ENCODE measurements at places on chromosomes 16 and 17.

- no peak for DNase-seq
Observed at GRCh38 chr16:57024894-57025680, 35.7 kb downstream of the NLRC5 start.

DNA sequence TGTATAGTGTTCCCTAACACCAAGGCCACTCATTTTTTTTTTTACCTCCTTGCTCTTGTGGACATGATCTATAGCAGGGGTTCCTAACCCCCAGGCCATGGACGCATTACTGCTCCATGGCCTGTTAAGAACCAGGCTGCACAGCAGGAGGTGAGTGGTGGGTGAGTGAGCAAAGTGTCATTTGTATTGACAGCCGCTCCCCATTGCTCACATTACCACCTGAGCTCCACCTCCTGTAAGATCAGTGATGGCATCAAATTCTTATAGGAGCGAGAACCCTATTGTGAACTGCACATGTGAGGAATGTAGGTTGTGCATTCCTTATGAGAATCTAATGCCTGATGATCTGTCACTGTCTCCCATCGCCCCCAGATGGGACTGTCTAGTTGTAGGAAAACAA, 342.0 kb downstream of the SOX9 start:
- no peak for DNase-seq

- no peak for DNase-seq
Observed at GRCh38 chr16:19804538-19805323, 79.9 kb downstream of the GPRC5B start.

DNA sequence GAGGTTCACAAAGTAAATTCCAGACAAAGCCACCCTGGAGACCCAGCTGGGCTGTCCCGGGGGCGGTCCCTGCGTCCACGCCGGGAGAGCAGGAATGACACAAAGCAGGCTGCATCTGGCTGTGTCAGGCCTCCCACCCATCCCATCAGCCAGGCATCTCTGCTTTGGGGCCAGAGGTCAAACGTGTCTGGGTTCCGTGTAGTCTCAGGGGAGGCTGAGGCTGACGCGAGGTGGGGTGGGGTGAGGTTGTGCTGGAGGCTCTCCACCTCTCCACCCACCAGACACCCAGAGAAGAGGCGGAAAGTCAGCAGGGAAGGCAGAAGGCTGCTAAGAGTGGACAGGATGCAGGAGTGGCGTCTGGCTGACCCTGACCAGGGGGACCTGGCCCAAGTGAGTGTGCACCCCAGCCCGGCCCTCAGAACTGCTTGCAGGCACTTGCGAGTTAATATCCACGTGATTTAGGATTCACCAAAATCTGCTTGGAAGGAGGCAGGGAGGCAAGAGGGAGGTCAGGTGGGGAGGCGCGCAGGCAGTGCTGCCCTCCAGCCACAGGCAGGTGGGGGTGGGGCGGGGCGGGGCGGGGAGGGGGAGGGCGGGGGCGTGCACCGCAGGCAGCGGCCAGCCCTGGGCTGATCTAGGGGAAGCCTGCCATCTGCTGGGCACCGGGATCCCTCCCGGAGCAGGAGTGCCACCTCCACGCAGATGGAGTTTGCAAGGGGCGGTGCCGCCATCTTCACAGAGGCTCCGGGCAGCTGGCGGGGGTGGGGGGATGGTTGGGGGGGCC, 44.3 kb downstream of the TBC1D16 start:
- DNase-seq: peak; percentile 62

- DNase-seq: peak; percentile 40
Observed at GRCh38 chr17:21119247-21119918, 7.4 kb upstream of the DHRS7B start.

DNA sequence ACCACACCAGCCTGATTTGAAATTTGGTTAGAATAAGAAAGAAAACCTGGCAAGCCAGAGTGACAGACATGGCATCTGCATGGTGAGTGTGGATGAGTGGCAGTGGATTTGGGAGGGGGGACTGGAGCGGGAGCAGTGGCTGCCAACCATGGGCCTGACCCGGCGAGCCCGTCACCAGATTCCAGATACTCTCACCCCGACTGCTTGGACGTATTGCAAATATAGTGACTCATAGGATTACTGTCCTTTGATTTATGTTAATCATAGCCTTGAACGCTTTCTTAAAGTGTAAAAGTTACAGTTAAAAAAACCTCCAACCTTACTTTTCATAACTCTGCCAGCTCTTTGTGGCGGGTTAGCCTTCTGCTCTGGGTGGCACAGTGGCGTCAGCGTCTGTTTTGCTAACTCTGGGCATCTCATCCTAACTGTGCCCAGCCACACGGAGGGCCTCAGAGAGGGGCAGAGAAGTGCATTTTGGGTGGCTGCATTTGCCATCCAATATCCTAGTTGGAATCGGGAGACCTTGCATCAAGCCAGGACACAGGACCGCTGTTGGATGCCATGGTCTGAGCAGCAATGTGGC, 26.8 kb upstream of the FOXK2 start:
- DNase-seq: no peak

- peak; percentile 12 for DNase-seq
Observed at GRCh38 chr17:59513934-59514841, 51.2 kb upstream of the DHX40 start.

- no peak for DNase-seq
Observed at GRCh38 chr17:65185062-65185461, 47.9 kb downstream of the RGS9 start.

GRCh38 chr17:78359321-78359996, 418 bp downstream of the SOCS3 start:
- DNase-seq: peak; percentile 37

- DNase-seq: no peak
Observed at GRCh38 chr17:27496005-27496404, 39.8 kb downstream of the KSR1 start.

DNA sequence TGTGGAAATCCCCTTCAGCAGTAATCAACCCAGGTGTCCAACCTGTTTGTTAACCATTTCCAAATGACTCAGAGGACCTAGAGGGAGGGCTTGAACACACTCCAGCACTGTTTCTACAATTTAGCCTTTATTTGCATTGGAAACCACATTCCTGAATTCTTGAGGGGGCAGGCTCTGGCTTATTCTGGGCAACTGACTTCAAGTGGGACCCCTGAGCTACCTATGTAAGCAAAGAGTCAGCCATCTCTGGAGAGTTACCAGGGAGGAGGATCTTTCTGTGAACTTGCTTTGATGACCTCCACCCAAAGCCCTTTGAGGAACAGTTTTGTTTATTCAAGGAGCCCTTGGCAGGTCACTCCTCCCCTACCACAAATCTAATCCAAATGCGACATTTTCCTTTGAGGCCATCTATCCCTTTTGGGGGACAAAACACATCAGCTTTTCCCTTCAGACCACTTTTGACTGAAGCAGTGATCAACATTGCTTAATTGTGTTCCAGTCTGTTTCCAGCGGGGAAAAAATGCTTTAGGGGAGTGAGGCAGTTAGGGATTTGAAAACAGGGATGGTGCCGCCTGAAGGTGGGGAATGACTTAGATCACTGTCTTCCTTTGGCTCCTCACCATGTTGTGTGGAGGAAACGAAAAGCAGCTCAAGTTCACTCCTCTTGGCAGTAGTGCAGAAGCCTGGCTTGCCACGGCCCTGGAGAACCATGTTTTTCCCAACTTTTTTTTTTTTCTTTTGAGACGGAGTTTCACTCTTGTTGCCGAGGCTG, 46.2 kb downstream of the TUBD1 start:
- DNase-seq: peak; percentile 72

DNA sequence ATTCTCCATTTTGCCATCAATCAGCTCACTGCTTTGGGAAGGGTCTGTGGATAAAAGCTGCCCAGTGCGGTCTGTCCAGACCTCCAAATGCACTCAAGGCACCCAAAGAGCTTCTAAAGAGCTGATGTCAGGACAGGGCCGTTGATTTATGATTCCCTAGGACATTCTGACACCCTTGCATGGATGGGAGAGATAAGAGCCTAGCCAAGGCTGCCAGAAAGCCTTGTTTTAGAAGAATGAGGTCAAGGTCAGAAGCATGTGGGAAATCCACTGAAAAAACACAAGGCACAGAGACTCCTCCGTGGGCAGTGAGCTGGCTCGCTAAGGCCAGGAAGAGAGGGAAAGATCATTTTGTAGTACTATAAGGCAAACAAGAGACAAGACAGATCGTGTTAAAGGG, 214.0 kb downstream of the CDH11 start:
- DNase-seq: peak; percentile 36

- DNase-seq: no peak
Observed at GRCh38 chr16:86772671-86773353, 194.5 kb downstream of the FOXL1 start.

GRCh38 chr16:73151225-73151624, 103.3 kb upstream of the ZFHX3 start:
- no peak for DNase-seq

- DNase-seq: no peak
Observed at GRCh38 chr16:60107437-60107836, 1373.3 kb upstream of the GOT2 start.

GRCh38 chr17:81409190-81409935, 14.1 kb downstream of the BAHCC1 start:
- DNase-seq: no peak

DNA sequence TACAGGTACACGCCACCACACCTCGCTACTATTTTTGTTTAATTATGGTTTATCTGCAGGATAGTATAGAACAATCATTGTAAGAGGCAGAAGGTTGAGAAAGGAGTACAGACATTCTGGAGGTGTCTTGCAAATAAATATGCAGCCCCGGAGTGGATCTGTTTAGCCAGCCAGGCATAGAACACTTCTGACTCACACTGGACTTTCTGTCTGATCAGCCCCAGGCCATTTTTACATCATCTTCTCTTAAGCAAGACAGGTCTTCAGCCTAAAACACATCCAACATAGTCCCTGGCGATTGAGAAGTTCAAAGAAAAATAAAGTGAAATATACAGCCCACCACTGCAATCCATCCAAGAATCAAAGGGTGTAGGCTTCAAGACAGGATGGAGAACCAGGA, 81.4 kb downstream of the XYLT1 start:
- DNase-seq: no peak

DNA sequence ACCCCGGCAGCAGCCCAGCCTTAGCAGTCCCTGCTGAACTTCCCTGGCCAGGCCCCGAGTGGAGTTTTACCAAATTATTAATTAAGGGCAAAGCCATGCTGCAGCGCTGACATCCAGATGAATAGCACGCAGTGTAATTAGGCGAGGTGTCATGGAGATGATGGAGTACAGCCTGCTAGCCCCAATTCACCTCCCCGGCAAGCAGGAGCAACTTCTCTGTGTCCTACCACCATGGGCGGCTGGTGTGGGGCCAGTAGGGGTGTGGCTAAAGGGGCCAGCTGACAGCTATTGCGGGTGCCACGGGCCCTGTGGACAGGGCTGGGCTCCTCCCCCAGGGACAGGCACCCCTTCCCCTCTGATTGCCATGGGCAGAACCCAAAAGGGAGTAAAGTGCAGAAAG, 24.5 kb downstream of the ENDOV start:
- no peak for DNase-seq

GRCh38 chr16:87626905-87627304, 24.6 kb downstream of the JPH3 start:
- DNase-seq: no peak

DNA sequence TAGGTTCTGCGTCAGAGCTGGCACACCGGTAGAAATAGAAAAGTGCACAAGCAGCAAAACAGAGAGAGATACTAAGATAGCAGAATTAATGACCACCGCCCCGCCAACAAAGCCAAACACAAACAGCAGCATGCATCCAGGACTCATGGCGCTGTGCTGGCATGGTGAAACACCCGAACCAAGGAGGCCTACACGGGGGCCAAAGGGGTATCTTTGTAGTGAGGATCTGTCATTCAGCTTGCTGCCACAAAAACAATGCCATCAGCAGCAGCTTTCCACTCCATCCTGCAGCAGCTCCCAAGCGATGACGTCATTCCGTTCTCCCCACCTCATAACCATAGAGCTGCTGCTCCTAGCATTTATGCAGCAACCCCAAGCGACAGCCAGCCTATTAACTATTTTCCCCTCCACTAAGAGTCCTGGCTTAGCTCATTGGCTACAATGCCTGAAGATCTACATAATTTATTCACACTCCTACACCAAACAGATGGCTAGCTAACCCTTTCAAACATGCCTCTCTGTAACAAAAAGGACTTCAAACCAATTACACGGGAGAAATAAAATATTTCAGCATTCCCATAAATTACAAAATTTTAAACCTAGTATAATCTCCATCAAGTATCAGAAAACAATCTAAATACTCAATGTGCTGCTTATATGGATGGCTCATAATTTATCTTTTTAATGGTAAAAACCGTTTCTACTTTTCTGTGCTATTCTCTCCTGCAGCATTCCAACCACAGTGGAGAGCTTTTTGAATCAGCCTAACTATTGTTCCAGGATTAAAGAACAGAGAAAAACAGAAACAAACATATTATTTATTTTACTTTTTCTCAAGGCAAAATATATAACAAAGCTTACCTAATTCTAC, 73.9 kb downstream of the SPAG9 start:
- DNase-seq: peak; percentile 33

DNA sequence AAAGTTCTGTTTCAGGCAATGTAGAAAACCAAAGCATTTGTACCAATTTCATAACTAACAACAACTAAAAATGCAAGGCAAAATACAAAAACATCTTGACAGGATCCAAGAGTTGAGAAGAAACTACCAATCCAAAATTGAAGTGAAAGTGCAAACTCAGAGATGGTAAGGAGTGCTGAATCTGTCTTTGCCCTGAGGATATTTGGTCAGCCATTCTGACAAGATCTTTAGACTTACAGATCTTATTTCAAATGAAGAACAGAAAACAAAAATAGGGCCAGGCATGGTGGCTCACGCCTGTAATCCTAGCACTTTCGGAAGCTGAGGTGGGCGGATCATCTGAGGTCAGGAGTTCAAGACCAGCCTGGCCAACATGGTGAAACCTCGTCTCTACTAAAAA, 412.8 kb downstream of the ZFHX3 start:
- no peak for DNase-seq

GRCh38 chr17:42049834-42050392, 488 bp downstream of the C17orf113 start:
- DNase-seq: no peak

- DNase-seq: no peak
Observed at GRCh38 chr17:55482591-55483389, 28.5 kb downstream of the SMIM36 start.

DNA sequence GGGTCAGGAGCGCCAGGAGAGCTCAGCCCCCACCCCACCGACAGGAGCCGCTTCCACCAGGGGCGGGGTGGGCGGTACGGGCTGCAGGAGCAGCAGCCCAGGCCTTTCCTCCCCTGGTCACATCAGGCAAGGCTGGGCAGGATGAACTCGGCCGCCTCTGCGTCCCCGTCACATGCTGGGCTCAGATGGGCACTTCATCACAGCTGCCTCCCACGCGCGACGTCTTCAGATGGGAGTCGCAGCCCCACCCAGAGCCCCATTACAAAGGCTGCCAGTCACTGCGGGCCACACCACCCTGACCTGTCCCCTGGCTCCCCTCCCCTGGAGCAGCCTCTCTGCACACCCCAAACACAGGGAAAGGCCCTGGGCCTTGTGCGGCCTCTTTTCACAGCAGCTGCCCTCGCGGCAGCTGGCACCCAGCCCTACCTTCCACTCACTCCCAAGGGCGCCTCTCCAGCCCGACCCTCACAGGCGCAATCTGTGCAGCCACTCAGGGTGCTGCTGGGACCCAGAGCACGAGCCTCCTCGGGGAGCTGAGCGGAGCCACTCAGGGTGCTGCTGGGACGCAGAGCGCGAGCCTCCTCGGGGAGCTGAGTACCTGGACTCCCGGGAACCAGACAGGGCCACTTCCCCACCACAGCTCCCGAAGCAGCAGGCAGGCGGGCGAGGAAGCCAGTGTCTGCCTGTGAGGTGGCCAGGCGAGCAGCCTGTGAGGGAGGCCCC, 4.7 kb downstream of the ZNF598 start:
- no peak for DNase-seq

All from NCI-H226 (cell line).